Fibroblast of mammary gland (primary cell): ENCODE measurements at places on chromosomes 5 and 9.
A peak's percentile ranks its signal among the peaks of the same experiment; 100 is the strongest.

- peak; percentile 50 for DNase-seq
These were observed 122.8 kb downstream of the ARHGEF28 start for GRCh38 chr5:73748510-73749400.

GRCh38 chr9:70120834-70121510, 77.3 kb downstream of the MAMDC2 start:
- DNase-seq, result peak; percentile 96

GRCh38 chr9:108579757-108580439, 275.9 kb downstream of the ACTL7B start:
- peak; percentile 57 for DNase-seq

DNA sequence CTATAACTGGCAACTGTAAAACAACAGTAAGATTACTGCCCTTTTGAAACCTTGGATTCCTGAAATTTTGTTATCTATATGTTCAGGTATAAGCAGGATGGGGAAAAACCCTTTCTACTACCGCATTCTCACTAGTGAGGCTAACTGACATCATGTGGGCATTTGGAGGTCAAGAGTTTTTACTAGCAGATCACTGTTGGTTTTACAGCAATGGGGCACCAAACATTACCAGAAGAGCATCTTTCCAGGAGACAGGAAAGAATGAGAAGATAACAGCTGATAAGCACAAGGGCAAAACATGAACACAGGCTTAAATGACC, 20.9 kb upstream of the TTC33 start:
- no peak for DNase-seq

GRCh38 chr5:172350212-172351181, 66.9 kb upstream of the UBTD2 start:
- DNase-seq, result no peak
